WTC11 (cell line): ENCODE measurements at places on chromosomes 6 and 20.

GRCh38 chr6:83920017-83920416, 60.5 kb downstream of the CYB5R4 start:
- no peak overlapping the region for H3K4me3 ChIP-seq
- peaks cover 9% of the 10 kb centered on the region for H3K36me3 ChIP-seq
- DNase-seq = no peak
- H3K27ac ChIP-seq = 0 out of 2 replicates have a peak overlapping the region, but pooled peaks have one; percentile 15
- no peaks in the 10 kb centered on the region for H3K4me1 ChIP-seq
- H3K27me3 ChIP-seq = no peaks in the 10 kb centered on the region

GRCh38 chr20:25300496-25301170, 52.7 kb downstream of the PYGB start:
- no peak overlapping the region for H3K4me3 ChIP-seq
- no peaks in the 10 kb centered on the region for H3K27me3 ChIP-seq
- H3K27ac ChIP-seq = peak overlapping the region; percentile 36; the same call in 1 of the 2 replicates
- DNase-seq = no peak
- H3K36me3 ChIP-seq = peaks cover 7% of the 10 kb centered on the region; the same call in 1 of the 2 replicates

DNA sequence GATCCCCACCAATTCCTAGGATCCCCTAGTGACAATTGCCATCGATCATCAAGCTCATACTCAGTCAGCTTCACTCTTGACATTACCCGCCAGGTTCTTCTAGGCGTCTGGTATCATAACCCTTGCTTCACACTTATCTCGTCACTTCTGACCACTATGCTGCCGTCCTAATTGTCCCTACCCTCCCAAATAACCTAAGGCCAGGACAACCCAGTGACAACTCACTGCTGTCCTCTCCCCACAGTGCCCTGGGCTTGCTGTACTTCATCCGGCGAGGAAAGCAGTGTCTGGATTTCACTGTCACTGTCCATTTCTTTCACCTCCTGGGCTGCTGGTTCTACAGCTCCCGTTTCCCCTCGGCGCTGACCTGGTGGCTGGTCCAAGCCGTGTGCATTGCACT, 3.7 kb downstream of the SYS1 start:
- no peak overlapping the region for H3K27ac ChIP-seq
- no peak for DNase-seq
- no peaks in the 10 kb centered on the region; the same call in none of the 2 replicates for H3K36me3 ChIP-seq
- H3K4me1 ChIP-seq = peaks cover 11% of the 10 kb centered on the region
- H3K4me3 ChIP-seq = no peak overlapping the region

- no peak for DNase-seq
- peak overlapping the region; percentile 84 for H3K27ac ChIP-seq
- peak overlapping the region; percentile 98 for H3K4me3 ChIP-seq
- H3K36me3 ChIP-seq = peaks cover 24% of the 10 kb centered on the region
Observed at GRCh38 chr6:87698547-87699006, 3.5 kb downstream of the AKIRIN2 start.

DNA sequence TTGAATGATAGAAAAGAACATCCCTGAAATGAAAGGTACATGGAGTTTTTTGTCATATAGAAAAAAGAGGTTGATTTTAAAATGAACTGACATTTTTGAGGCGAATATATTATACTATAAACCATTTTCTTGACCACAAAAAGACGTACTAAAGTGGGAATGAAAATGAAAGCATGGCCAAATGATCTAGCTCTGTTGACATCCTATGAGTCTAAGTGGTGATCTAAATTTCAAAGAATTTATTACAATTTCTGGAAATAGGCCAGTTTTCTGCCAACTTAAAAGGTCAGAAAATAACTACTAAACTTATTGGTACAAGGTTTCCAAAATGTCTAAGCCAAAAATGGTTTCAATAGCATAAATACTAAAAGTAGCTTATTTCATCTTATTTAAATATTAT, 536.8 kb downstream of the EYS start:
- H3K4me3 ChIP-seq = no peak overlapping the region
- no peaks in the 10 kb centered on the region for H3K4me1 ChIP-seq
- H3K36me3 ChIP-seq = peaks cover 11% of the 10 kb centered on the region
- no peak for DNase-seq
- H3K27ac ChIP-seq = no peak overlapping the region
- H3K27me3 ChIP-seq = no peaks in the 10 kb centered on the region

DNA sequence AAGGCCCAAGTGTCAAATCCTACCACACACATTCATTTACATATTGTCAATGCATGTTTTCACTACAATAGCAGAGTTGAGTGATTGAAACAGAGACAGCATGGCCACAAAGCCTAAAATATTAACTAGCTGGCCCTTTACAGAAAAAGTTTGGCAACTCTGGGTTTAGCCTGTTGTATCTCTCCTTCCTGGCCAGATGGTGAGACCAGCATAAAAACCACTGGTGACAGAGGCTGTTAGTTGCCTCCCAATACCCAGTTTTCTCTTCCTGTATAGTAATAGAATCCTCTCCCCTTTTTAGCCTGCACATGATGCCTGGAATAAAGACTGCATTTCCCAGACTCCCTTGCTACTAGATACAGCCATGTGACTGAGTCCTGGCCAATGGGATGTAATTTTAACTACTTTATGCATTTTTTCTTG, 100.0 kb upstream of the TAB2 start:
- no peak overlapping the region for H3K27ac ChIP-seq
- no peak overlapping the region for H3K4me3 ChIP-seq
- no peaks in the 10 kb centered on the region for H3K36me3 ChIP-seq
- H3K27me3 ChIP-seq = no peaks in the 10 kb centered on the region

DNA sequence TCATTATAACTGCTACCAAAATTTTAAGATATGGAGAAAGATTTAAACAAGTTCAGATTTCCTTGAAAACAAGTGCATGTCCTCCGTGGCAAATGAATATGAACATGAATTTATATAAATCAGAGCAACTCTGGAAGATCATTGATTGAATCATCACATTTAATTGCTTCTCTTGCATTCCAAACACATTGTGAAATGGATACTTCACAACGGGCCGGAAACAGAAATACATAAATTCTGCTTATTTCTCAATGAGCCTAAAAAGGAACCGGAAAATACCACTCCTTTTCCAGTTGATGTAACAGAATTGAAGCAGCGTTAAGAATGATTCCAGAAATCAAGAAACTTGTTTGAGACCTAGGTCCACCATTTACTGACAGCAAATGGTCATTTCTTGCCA, 134.6 kb upstream of the BTN3A2 start:
- H3K36me3 ChIP-seq = no peaks in the 10 kb centered on the region
- no peak for DNase-seq
- H3K27ac ChIP-seq = peak overlapping the region; percentile 96
- peaks cover 33% of the 10 kb centered on the region for H3K4me1 ChIP-seq
- H3K27me3 ChIP-seq = no peaks in the 10 kb centered on the region

DNA sequence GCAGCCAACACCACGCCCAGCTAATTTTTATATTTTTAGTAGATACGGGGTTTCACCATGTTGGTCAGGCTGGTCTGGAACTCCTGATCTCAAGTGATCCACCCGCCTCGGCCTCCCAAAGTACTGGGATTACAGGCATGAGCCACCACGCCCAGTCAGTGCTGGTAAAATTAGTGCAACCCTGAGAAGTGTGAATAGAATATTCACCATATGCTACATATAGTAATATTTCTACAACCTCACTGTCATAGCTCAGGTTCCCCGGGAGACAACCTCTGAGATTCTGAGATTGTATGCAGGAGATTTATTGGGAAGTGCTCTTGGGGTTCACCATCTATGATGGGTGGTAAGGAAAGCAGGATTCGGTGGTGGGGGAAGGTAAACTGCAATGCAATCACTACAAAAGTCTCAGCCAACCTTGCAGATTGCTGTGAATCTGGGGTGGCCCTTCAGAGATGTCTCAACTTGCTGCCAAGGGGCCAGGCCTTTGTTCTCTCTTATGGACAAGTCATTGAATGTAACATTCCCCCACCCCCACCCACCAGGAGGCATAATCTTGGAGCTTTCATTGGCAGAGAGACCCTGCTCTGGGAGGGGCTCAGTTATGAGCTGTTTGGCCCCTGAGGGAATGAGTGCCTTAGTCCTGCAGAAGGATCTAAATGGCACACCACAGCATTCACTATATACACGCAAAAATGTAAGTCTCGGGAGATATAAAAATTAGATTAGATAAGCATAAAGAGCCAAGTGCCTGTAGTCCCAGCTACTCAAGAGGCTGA, 34.0 kb upstream of the SEC63 start:
- H3K27me3 ChIP-seq = peaks cover 69% of the 10 kb centered on the region
- no peaks in the 10 kb centered on the region for H3K36me3 ChIP-seq
- H3K27ac ChIP-seq = no peak overlapping the region
- peaks cover 56% of the 10 kb centered on the region for H3K4me1 ChIP-seq
